ENCODE measurements at places on chromosomes 3 and 15.
A peak's percentile ranks its signal among the peaks of the same experiment; 100 is the strongest.

- H3K27ac ChIP-seq = no peak overlapping the region
- H3K4me1 ChIP-seq = no peaks in the 10 kb centered on the region
- H3K27me3 ChIP-seq = no peaks in the 10 kb centered on the region
- H3K36me3 ChIP-seq = no peaks in the 10 kb centered on the region
- DNase-seq = no peak
- H3K4me3 ChIP-seq = no peak overlapping the region
Observed at GRCh38 chr15:77864211-77865105, 213.1 kb downstream of the TBC1D2B start.

DNA sequence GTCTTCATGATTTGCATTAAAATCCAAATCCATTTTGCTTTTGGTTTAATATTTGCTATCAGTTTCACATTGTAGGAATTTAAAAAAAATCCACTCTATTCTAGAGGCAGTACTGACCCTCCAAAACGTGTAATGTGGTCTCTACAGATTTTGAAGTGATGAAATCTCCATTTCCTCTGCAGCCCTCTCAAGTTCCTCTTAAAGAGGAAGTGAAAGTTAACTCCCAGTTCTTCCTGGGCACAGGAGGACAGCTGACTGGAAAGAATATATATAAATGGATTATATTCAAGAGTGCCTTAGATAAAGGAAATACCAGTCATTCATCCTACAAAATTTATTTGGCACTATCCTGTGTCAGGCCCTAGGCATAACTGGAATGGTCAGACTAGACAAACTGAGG lies 83.5 kb upstream of the PLCL2 start:
- H3K4me1 ChIP-seq = no peaks in the 10 kb centered on the region
- no peaks in the 10 kb centered on the region for H3K27me3 ChIP-seq
- DNase-seq = no peak
- no peak overlapping the region for H3K27ac ChIP-seq
- no peak overlapping the region for H3K4me3 ChIP-seq
- H3K36me3 ChIP-seq = no peaks in the 10 kb centered on the region

DNA sequence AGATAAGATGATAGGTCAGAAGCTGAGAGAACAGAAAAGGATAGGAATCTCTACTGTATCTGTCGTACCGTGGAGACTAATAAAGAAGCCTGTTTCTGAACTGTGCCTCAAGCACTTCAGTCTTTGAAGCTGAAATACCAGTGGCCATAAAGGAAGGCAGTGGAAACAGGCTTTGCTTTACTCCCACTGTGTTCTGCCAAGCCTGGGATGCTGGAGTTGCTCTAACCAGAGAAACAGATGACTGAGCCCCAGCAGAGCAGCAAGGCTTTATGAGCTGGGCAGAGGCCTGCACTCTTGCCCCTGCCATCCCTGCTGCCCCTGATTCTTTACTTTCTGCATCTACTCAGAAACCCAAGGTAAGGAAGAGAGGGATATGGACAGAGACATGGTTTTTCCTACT lies 89.4 kb downstream of the PDE8A start:
- no peak overlapping the region for H3K27ac ChIP-seq
- H3K4me3 ChIP-seq = no peak overlapping the region
- H3K27me3 ChIP-seq = no peaks in the 10 kb centered on the region
- no peaks in the 10 kb centered on the region for H3K36me3 ChIP-seq

- no peaks in the 10 kb centered on the region for H3K4me1 ChIP-seq
- no peak overlapping the region for H3K4me3 ChIP-seq
- no peaks in the 10 kb centered on the region for H3K36me3 ChIP-seq
- H3K27me3 ChIP-seq = no peaks in the 10 kb centered on the region
- DNase-seq = no peak
Observed at GRCh38 chr3:147141516-147142288, 264.6 kb downstream of the ZIC4 start.

GRCh38 chr3:101976473-101976872 lies 127.2 kb downstream of the NFKBIZ start:
- no peaks in the 10 kb centered on the region for H3K36me3 ChIP-seq
- no peak for DNase-seq
- no peaks in the 10 kb centered on the region for H3K4me1 ChIP-seq
- H3K27me3 ChIP-seq = no peaks in the 10 kb centered on the region
- no peak overlapping the region for H3K4me3 ChIP-seq
- H3K27ac ChIP-seq = no peak overlapping the region

DNA sequence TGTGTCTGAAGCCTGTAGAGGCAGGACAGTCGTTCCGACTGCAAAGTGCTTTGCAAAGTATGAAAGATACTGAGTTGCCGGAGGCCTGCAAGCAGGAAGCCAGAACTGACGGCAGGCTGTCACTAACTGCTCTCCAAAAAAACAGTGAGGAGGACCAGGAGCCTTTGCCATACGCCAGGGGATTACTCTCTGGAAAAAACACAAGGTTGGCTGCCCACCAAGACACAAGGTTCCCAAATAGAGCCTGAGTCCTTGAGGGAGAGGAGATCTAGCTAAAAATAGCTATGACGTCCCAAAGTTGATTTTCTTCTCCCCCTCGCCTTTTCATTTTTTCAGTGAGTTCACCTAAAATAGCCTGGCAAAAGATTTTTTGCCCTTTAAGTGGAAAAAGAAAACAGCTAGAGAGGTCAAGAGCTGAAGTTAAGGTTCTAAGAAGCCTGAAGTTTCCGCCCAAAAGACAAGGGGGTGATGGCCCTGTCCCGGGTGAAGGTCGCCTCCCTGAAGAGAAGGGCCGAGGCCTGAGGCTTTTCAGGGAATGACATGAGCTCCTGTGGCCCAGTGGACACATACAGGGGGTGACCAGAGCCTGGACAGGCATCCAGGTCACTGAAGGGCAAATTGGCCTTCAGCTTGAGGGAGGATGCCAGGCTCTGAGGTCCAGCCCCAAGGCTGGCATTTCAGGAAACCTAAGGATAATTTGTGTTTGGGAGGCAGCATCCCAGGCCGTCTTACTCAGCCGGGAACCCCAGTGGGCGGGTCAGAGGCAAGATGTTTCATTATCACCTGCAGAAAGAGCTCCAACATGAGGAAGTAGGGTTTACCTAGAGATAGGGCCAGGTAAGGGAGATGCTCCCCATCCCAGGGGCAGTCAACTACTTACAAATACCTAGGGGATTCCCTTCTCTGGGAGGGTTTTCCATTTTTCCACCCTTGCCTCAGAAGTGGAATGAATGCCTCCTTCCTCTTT lies 44.9 kb upstream of the DGKG start:
- H3K27ac ChIP-seq = peak overlapping the region; percentile 82
- H3K4me1 ChIP-seq = peaks cover 11% of the 10 kb centered on the region
- peak; percentile 84 for DNase-seq

DNA sequence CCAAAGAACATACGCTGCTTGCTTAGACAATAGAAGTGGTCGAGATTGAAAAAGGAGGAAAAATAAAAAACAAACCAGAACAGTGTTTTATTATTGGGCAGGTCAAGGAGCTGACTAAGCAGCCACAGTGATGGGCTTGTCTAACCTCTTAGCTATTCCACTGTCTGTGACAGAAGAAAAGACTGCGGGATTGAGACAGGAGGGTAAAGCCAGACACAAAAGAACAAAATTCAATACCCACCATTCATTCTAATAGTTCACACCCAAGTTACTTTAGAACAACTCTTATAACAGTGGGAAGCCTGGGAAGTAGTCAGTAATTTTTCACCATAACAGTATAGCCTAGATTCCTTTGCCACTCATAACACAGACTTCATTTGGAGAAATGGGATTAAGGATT lies 435.4 kb downstream of the MFSD1 start:
- H3K27me3 ChIP-seq = no peaks in the 10 kb centered on the region
- no peak for DNase-seq
- no peak overlapping the region for H3K27ac ChIP-seq
- no peak overlapping the region for H3K4me3 ChIP-seq
- H3K4me1 ChIP-seq = no peaks in the 10 kb centered on the region

DNA sequence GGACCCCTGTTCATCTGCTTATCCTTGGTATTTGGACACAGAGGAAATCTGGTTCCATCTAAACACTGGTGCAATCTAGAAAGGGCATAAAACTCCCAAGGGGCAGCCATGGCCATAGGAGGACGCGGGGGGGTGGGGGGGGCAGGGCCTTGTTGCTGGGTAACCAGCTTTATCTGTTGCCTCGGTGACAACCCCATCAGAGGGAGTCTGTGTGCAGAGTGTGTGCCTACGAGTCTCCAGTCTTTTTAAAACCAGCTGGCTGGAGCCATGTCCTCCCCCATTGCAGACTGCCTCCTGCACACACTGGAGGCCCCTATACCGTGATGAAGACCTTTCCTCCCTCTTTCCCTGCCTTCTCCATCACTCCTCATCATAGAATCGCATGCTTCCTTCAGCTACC lies 26.4 kb upstream of the CORO2B start:
- no peaks in the 10 kb centered on the region for H3K27me3 ChIP-seq
- DNase-seq = no peak
- no peak overlapping the region for H3K4me3 ChIP-seq

GRCh38 chr3:72258361-72259141 lies 473.6 kb upstream of the PROK2 start:
- peaks cover 13% of the 10 kb centered on the region for H3K4me1 ChIP-seq
- no peak overlapping the region for H3K27ac ChIP-seq
- DNase-seq = no peak
- H3K4me3 ChIP-seq = no peak overlapping the region

- peak overlapping the region; percentile 58 for H3K4me3 ChIP-seq
- H3K36me3 ChIP-seq = peaks cover 1% of the 10 kb centered on the region
- peaks cover 9% of the 10 kb centered on the region for H3K4me1 ChIP-seq
Observed at GRCh38 chr3:9793161-9793781, 389 bp downstream of the ARPC4 start.

GRCh38 chr3:128848936-128849335 lies 30.5 kb upstream of the ACAD9 start:
- no peak for DNase-seq
- H3K27me3 ChIP-seq = no peaks in the 10 kb centered on the region
- H3K4me1 ChIP-seq = peaks cover 6% of the 10 kb centered on the region
- no peak overlapping the region for H3K4me3 ChIP-seq
- no peaks in the 10 kb centered on the region for H3K36me3 ChIP-seq
- H3K27ac ChIP-seq = no peak overlapping the region

- no peak overlapping the region for H3K4me3 ChIP-seq
- no peak for DNase-seq
- no peak overlapping the region for H3K27ac ChIP-seq
- no peaks in the 10 kb centered on the region for H3K27me3 ChIP-seq
- H3K36me3 ChIP-seq = no peaks in the 10 kb centered on the region
- H3K4me1 ChIP-seq = no peaks in the 10 kb centered on the region
Observed at GRCh38 chr3:127844326-127844942, 22.1 kb upstream of the MGLL start.

- H3K4me3 ChIP-seq = no peak overlapping the region
- H3K4me1 ChIP-seq = peaks cover 19% of the 10 kb centered on the region
- H3K36me3 ChIP-seq = no peaks in the 10 kb centered on the region
- DNase-seq = no peak
Observed at GRCh38 chr15:68798346-68799094, 22.2 kb downstream of the ANP32A start.

- no peaks in the 10 kb centered on the region for H3K27me3 ChIP-seq
- H3K4me3 ChIP-seq = peak overlapping the region; percentile 99
- DNase-seq = no peak
- no peaks in the 10 kb centered on the region for H3K36me3 ChIP-seq
- peaks cover 11% of the 10 kb centered on the region for H3K4me1 ChIP-seq
Observed at GRCh38 chr3:196941729-196942225, 551 bp downstream of the NCBP2 start.

DNA sequence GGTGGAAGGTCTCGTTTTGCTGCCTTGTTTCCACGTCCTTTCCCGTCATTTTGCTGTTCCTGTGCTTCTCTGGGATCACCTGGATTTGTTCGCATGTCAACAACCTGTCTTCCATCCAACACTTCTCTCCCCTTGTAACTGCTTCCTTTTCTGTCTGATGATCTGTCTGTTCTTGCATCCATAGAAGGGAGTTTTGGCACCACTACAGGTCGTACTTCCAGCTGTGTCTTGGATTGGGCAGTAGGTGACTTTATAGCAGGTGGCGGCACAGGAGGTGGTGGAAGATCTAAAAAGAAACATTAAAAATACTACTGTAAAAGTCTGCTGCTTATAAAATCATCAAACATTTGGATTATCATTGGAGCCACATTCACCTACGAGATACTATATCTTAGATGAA lies 1161.0 kb downstream of the ROBO1 start:
- no peak overlapping the region for H3K27ac ChIP-seq
- H3K4me1 ChIP-seq = no peaks in the 10 kb centered on the region
- H3K27me3 ChIP-seq = no peaks in the 10 kb centered on the region
- no peaks in the 10 kb centered on the region for H3K36me3 ChIP-seq
- DNase-seq = no peak
- no peak overlapping the region for H3K4me3 ChIP-seq

- no peak overlapping the region for H3K27ac ChIP-seq
- no peak overlapping the region for H3K4me3 ChIP-seq
- no peak for DNase-seq
- no peaks in the 10 kb centered on the region for H3K4me1 ChIP-seq
Observed at GRCh38 chr15:39426552-39427532, 154.0 kb upstream of the THBS1 start.

DNA sequence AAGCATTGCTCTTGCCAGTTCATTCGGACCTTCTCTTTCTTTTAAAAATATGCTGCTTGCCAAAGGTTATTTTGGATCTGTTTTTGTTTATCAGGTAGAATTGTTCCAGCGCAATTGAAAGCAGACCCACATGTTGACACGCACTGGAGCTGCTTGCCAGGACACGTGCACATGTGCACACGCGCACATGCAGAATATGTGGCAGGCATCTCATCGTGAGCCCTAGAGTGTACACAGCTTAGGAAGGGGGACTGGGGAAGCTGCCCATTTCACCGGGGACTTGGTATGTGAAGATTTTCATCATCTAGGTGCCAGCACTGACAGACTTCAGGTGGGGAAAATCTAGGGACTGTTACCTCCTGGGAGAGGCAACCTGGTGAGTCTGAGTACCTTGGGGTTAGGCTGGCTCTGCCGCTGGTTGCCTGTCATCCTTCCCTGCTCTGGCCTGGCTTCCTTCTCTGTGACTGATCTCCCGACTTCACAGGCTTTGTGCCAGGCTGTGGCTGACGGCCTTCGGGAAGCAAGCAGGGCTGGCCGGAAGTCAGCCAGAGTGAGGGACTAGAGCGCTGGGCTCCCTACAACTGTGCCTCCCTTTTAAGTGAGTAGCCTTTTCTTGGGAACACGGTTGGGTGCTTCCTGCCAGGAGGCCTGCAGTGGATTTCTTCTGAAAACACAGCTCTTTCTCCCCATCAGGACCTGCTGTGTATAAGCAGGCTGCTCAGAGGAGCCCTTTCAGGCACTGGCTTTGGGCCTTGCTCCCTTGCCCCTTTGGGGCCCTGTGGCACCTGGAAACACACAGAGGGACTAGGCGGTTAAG lies 129.3 kb downstream of the EEFSEC start:
- H3K27me3 ChIP-seq = no peaks in the 10 kb centered on the region
- H3K4me1 ChIP-seq = peaks cover 29% of the 10 kb centered on the region
- peak overlapping the region; percentile 68 for H3K27ac ChIP-seq
- no peak overlapping the region for H3K4me3 ChIP-seq

DNA sequence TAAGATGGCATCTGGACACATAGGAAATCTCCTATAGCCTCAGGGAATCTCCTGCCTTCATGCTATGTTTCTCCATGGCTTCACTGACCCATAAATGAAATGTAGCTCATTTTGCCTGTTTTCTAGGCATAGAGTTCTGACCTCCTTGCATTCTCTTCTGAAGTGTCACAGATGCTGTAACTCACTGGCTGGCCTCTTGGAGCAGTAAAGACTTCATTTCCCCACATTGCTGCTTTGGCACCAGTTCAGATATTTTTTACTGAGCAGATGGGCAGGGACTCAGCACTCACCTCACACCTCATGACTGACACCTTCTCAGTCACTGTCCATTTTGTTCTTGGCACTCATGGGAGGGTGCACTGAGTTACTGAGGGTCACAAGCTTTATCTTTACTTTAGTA lies 286.7 kb upstream of the TGFBR2 start:
- DNase-seq = peak; percentile 29
- H3K4me1 ChIP-seq = no peaks in the 10 kb centered on the region
- H3K36me3 ChIP-seq = no peaks in the 10 kb centered on the region
- H3K4me3 ChIP-seq = no peak overlapping the region
- H3K27ac ChIP-seq = no peak overlapping the region
